ENCODE measurements at places on chromosomes 12 and 14. TPM values are rescaled to one million over a fixed set of nuclear protein-coding genes. Genes with fewer than 3 reads are reported as not detected.

DNA sequence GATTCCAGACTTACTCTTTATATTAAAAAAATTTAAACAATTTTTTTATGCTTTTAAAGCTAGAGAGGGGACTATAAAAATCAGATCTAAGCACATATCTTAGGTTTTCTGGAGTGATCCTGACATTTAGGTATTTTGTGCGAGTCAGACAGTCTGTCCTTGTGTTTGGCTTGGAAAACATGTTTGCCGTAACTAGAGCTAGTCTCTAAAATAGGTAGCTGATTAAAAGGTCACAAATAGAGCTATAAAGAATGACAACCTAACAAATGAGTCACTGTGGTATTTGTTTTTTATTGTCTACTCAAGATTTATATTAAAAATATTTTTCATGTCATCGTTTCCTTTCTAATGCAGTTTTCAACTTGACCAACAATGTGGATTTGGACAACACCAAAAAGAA, 73.4 kb downstream of the MNAT1 start:
- no peak for DNase-seq

DNA sequence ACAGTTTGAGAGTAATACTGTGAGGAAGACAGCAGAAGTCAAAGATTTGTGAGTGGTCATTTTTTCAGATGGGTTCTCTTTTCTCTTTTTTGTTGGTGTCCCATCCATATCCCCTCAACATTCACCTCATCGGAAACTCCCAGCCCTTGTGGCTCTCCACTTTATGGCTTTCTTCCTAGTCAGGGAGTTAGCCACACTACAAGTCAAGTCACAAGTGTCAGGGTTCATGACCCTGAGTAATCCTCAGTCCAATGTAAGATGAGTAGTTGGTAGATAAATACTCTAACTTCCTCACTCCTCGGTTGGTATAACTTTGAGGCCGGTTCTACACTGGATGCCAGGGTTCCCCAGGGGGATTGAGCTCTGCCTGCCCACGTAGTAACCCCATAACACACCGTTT, 41.4 kb downstream of the PTGER2 start:
- no peak for DNase-seq

The GPRC5A gene
- total RNA-seq = not detected

The DTX3 gene
- 99.6 TPM for total RNA-seq

Measured in glutamatergic neuron (in vitro differentiated cells).